Hepatocyte (in vitro differentiated cells): ENCODE measurements at places on chromosomes 3 and 15. TPM values are rescaled to one million over a fixed set of nuclear protein-coding genes. Genes with fewer than 3 reads are reported as not detected.

Gene LRRN1
- total RNA-seq = 28.5 and 37.5 TPM in 2 replicates

Gene MEGF11
- total RNA-seq = 0.07 and 0.12 TPM in 2 replicates

Gene HCLS1
- total RNA-seq = 1.3 TPM in 2 replicates

Gene FOXL2NB
- total RNA-seq = not detected in 2 replicates

Gene TFDP2
- total RNA-seq = 46.0 and 61.6 TPM in 2 replicates

Gene SLC30A4
- 4.1 and 5.0 TPM in 2 replicates for total RNA-seq

Gene CFAP100
- total RNA-seq = not detected in 2 replicates

Gene SOX14
- not detected in 2 replicates for total RNA-seq

Gene EFCC1
- total RNA-seq = 0.23 and 0.76 TPM in 2 replicates

Gene MINAR1
- 1.3 TPM in 2 replicates for total RNA-seq

Gene LIPH
- total RNA-seq = 10.7 and 442 TPM in 2 replicates

Gene LHFPL4
- total RNA-seq = not detected in 2 replicates

Gene RTP4
- total RNA-seq = 1.8 and 3.9 TPM in 2 replicates

Gene RPL39L
- 9.7 and 16.8 TPM in 2 replicates for total RNA-seq

Gene GABRB3
- total RNA-seq = 1.8 and 3.4 TPM in 2 replicates

Gene C3orf22
- not detected in 2 replicates for total RNA-seq

Gene EBLN2
- 5.5 and 9.3 TPM in 2 replicates for total RNA-seq

Gene GALNT15
- total RNA-seq = 1.4 and 1.9 TPM in 2 replicates

Gene MEIS2
- total RNA-seq = 30.0 and 33.5 TPM in 2 replicates

Gene RETNLB
- not detected in 2 replicates for total RNA-seq

Gene KIF15
- total RNA-seq = 2.7 and 4.1 TPM in 2 replicates

Gene CCRL2
- total RNA-seq = 1.5 and 3.1 TPM in 2 replicates

Gene IL16
- 1.1 and 3.3 TPM in 2 replicates for total RNA-seq

Gene JMJD7
- 14.1 and 14.4 TPM in 2 replicates for total RNA-seq

Gene MCF2L2
- total RNA-seq = 0.40 and 0.63 TPM in 2 replicates

Gene ULK3
- 37.6 and 40.4 TPM in 2 replicates for total RNA-seq

Gene SI
- total RNA-seq = 77.3 and 78.4 TPM in 2 replicates

Gene SATB1
- 26.4 and 30.7 TPM in 2 replicates for total RNA-seq

Gene CERS3
- total RNA-seq = 0.53 and 2.5 TPM in 2 replicates

Gene POMGNT2
- 27.6 and 31.8 TPM in 2 replicates for total RNA-seq

Gene CHMP2B
- 71.5 and 79.3 TPM in 2 replicates for total RNA-seq

Gene ABI3BP
- total RNA-seq = 10.4 and 15.0 TPM in 2 replicates

Gene CHRFAM7A
- total RNA-seq = 0.12 and 0.63 TPM in 2 replicates

Gene GOLGA8S
- total RNA-seq = 0.03 and 0.08 TPM in 2 replicates

Gene NTRK3
- 3.6 and 4.9 TPM in 2 replicates for total RNA-seq

Gene POPDC2
- 2.7 and 3.9 TPM in 2 replicates for total RNA-seq

Gene ZNF385D
- 2.9 and 4.9 TPM in 2 replicates for total RNA-seq

Gene ZIC4
- 0.08 and 0.17 TPM in 2 replicates for total RNA-seq

Gene ACSBG1
- 0.08 and 0.93 TPM in 2 replicates for total RNA-seq

Gene FBXW12
- total RNA-seq = not detected in 2 replicates

Gene CLN6
- 18.7 and 19.5 TPM in 2 replicates for total RNA-seq

Gene TMEM108
- total RNA-seq = 0.53 and 0.72 TPM in 2 replicates

Gene DGKG
- total RNA-seq = 1.8 TPM in 1 of 2 replicates, not detected in the other

Gene SCG3
- total RNA-seq = 0.20 and 0.44 TPM in 2 replicates

Gene MAP6D1
- 0.50 TPM in 1 of 2 replicates, not detected in the other for total RNA-seq

Gene IL5RA
- 1.5 TPM in 1 of 2 replicates, not detected in the other for total RNA-seq

Gene SPINT1
- total RNA-seq = 155 and 197 TPM in 2 replicates

Gene SLC2A2
- total RNA-seq = 123 and 133 TPM in 2 replicates

Gene GOLGA8J
- total RNA-seq = 0.13 TPM in 1 of 2 replicates, not detected in the other

Gene ZBTB38
- total RNA-seq = 122 and 140 TPM in 2 replicates

Gene ZBBX
- total RNA-seq = 1.6 TPM in 1 of 2 replicates, not detected in the other

Gene KLHL25
- total RNA-seq = 5.9 and 10.0 TPM in 2 replicates

Gene PLSCR5
- 0.60 and 2.0 TPM in 2 replicates for total RNA-seq
